ENCODE measurements at places on chromosomes 12 and 14.

- no peak for DNase-seq
These were observed 10.4 kb upstream of the ACVR1B start for GRCh38 chr12:51941011-51941581.

DNA sequence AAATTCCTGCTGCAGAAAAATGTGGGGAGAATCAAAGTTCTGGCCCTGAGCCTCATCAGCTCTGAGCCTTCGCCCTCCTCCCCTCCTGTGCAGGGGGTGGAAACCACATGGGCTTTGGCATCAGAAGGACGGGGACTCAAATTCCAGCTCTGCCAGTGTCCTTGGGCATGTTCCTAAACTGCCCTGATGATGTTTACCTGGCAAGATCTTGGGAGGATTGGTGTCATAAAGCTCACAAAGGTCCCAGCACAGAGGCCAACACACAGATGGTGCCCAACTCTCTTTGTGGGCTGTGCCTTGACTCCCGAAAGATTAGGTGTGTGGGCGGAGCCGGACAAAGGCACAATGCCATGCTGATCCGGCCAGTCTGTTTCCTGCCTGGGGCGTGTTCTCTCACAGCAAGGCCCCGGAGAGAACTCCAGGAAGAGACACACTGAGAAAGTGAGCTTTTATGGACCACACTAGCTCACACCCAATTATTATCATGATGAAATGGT lies 20.5 kb upstream of the CLMN start:
- DNase-seq: no peak

- DNase-seq: no peak
These were observed 378.7 kb upstream of the KITLG start for GRCh38 chr12:88958946-88959345.

DNA sequence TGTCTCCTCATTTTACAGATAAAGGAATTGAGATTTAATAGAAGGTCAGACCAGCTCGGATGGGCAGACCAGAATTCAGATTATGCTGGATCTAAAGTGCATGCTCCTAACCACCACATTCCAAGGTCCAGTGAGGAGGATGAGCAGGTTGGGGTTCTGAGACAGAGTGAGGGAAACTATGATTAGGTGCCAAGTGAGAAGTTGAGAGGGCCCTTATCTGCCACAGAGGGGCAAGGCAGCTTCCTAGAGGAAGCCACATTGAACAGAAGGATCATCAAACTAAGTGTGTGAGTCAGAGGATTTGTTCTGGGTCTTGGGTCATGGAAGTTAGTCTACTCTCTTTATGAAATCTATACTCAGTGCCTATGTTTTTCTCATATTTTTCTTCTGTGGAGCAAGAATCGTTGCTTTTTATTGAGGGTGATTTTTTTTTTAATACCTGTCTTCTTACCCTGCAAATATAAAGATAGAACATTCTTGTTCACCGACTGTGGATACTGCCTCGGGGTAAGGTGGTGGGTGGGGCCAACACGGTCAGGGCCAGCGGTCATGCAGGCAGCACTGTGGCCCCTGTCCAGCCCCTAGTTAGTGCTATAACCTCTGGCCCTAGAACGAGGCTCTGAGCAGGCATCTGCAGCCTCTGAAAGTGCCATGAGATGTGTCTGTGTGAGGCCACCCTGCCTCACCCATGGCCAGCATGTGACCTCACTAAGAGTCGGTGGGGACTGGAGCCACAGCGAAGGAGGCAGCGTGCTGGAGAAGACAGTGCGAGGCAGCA lies 55.6 kb upstream of the PTHLH start:
- DNase-seq: no peak

DNA sequence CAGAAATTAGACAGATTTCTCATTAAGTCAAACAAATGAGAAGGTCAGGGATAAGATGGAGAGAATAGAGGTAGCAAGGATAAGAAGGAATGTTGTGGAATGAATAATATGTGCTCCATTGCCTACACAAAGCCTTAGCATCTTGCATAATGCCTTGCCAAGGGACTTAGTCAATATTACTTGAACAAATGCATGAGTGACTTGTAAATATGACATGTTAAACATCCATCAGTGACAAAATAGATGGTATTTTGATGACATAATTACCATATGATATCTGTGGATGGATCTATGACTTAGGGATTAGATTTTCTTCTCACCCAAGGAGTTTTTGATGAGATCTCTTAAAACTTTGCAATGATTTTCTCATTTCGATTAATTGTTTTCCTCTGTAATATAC lies 194.1 kb upstream of the RASSF8 start:
- no peak for DNase-seq

- no peak for DNase-seq
These were observed 44.7 kb downstream of the ZFYVE1 start for GRCh38 chr14:72982146-72982708.

DNA sequence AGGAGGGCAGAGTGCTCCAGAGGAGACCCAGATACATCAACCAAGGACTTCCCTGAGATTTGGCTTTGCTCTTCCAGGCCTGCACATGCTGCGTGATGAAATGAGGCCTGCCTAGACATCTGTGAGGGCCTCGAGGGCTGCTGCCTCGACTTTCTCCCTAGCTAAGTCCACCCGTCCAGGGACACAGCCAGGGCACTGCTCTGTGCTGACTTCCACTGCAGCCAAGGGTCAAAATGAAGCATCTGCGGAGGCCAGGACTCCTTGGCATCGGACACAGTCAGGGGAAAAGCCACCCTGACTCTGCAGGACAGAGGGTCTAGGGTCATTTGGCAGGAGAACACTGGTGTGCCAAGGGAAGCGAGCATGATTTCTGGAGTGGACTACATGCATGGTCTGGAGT lies 10.7 kb downstream of the SLC25A47 start:
- DNase-seq: no peak

DNA sequence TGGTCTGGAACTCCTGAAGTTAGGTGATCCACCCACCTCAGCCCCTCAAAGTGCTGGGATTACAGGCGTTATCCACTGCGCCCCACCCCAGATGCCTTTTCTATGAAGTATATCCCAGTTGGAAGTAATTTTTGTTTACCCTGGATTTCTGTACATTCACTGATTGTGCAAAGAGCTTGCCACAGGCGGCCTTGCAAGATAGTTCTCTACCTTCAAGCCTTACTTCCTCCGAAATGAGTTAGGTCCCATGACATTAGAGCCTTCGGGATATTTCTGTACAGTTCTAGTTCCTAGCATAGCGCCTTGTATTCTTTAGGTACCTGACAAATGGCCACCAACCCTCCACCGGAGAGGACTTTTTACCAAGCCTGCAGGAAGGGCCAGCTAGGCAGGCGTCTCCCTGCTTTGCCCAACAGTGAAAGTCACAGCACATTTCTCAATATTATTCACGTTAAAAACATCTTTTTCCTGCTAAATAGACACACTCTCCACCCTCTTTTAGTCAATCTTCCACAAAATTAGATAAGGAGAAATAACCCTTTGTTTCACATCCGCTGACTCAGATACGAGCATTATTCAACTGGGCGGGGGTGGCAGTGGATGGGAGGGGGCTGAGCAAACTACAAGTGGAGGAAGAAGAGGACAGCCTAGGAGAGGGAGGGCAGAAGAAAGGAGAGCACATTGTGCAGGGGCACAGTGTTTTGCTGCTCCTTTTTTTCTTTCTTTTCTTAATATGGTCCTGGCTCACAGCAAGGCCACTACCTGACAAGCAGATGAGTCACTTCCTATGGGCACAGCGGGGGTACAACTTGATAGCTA lies 40.0 kb upstream of the CAPRIN2 start:
- DNase-seq: no peak

DNA sequence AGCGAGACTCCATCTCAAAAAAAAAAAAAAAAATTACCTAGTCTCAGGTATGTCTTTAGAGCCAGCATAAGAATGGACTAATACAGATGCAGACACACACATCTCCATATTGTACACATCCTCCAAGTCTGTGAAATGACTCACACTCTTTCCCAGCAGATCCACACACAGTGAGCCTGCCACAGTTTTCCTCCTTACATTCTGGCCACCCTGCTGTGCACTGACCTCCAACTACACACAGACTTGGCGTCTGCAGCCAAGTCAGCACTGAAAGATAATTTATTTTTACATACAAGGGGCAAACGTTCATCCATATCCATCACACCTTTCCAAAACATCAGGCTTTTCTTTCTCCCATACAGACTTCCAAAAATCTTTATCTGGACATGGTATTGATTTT lies 115.9 kb downstream of the SLC25A21 start:
- no peak for DNase-seq

DNA sequence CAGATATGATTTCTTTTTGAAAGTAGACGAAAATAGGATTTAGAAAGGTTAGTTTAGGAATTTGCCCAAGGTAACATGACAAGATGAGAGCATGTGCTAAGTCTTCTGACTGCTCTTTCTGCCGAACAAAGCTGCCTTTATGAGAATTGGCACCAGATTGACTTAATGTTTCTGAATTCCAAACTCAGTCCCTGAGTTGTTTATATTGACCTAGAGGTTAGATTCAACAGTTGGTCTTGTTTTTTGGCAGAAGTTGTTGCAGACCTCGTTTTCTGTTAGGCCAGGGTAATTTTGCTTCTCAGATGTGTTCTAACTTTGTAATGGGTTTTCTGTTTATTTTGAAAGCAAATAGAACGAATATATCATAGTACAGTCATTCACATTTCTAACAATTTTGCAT lies 61.5 kb upstream of the LRTM2 start:
- no peak for DNase-seq

- no peak for DNase-seq
These were observed 106.0 kb downstream of the GRIP1 start for GRCh38 chr12:66572845-66573244.

DNA sequence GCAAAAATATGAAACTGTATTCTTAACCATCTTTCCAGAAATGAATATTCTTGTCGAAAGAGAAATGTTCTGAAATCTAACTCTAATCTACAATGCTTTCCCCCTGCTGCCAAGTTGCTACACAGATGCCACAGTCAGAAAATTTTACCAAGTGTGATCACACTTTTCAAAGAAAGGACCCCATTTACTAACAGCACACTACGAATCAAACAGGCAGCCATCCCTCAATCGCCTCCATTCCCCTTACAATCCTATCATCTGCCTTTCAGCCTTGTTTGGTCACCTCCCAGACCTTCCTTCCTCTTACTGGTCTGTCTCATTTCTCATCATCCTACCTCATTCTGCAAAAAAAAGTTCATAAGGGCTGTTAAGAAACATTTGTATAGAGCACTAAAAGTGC lies 190.1 kb downstream of the MED13L start:
- no peak for DNase-seq

DNA sequence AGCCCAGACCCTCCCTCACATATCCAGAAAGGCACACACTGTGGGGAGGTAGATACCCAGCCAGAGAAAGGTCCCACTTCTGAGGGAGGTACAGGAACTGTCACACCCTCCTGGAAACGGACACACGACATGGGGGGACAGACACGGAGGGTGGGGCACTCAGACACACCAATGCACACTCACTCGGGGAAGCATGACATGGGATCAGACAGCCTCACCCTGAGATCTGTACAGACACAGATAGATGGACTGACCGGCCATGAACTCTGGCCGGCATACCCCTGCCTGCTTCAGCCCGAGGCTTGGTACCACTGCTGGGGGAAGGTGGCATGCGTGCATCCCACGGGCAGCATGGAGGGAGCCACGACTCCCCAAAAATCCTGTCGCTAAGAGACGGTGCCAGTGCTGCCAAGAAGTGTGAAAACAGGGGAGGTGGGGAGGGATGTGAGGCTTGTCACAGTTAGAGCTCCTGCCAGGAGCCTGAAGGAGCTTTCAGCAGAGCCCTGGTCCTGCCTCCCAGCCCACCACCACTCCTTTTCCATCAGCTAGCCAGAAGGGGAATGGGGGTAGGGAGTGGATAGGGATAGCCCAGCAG lies 571 bp downstream of the CPNE6 start:
- no peak for DNase-seq
